ENCODE measurements at places on chromosomes 5 and 9.

DNA sequence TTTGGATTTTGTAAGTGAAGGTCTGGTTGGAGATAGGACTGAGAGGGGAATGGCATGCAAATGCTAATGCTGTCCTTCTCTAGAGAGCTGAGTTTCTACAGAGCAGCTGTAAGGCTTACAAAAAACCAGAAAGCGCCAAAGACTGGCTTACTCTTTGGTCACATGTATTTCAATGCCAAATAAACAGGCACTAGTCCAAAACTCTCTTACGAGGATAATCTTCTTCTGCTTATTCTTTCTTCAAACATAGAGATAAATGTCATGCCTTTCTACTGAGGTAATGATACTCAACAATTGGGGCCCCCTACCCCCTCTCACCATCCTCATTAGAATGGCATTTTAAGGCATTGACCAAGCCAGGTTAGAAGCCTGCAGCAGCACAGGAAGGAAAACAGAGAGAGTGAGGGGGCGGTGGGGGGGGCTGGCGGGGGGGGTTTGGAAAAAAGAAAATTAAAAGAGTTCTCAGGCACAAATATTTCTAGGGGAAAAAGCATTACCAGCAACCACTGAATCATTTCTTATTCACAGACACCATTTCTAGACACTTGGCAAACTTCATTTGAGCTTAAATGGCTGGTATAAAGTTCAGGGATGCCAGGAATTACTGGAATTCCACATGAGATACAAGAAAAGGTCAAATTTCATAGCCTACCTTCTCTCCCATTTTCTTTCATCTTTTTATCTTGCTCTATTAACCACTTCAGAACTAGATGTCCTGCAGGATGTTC is 34.0 kb downstream of the PUM3 start:
- peak; percentile 41 for DNase-seq

DNA sequence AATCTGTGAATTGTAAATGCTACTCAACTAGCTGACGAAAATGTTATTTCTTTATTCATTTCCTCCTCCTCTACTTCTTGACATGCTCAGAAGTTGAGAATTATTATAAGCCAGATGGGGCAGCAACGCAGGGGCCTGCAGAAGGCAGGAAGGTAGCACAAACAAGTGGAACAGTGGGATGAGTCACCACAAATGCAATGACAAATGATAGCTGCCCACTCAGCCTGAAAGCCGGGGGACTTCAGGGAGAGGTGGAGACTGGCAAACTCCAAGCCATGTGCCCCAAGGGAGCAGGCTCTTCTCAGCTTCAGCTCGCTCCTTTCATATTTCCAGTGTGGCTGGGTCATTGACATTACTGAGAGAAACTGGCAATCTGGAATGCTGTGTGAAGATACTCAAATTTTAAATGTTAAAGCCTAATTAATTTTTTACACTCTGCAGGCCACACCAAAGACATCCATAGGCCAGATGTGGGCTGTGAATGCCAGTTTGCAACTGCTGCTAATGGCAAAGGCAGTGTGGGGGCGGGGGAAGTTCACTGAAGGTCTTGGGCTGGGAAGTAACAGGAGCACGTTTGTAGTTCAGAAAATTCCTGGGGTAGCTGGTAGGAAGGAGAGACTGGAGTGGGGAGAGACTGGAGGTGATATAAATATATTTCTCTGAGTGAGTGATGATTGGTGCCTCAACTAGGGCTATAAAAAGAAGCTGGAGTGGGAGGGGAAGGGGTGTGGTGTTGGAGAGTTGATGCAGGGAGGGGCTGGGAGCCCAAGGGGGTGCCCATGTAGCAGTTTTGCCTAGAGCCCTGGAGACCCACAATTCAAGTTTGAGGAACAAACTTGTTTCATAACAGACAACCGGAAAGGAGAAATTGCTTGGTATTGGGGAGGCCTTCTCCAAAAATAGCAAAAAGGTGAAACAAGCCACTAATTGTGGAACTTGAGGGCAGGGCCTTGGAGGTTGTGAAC is 20.8 kb upstream of the ADRB2 start:
- peak; percentile 79 for DNase-seq

DNA sequence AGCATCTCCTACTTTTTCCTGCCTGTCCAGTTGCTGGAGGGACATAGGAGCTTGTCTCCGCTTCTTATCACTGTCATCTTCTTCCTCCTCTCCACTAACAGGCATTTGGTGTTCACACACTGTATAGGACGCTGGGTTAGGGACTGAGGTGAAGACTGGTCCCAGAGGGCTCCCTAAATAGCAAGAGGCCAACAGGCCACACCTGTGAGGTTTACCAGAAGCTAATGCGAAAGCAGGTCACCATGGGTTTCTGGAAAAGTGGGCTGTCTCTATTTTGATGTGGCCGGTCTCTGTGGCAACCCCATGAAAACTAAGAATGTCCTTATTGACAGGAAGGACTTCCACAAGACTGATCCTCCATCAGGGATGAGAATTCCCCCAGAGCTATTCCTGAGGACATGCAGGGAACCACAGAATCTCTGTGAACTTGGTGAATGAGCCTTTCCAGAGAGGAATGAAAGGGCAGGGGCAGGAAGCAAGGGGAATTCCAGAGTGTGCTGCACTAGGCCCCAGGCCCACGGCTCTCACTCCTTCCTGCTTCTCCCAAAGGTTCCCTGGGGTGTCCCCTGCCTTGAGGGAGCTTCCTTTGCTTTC is 61.7 kb downstream of the DAP start:
- peak; percentile 18 for DNase-seq

GRCh38 chr9:79731171-79731890 is 159.6 kb downstream of the TLE4 start:
- DNase-seq = no peak

DNA sequence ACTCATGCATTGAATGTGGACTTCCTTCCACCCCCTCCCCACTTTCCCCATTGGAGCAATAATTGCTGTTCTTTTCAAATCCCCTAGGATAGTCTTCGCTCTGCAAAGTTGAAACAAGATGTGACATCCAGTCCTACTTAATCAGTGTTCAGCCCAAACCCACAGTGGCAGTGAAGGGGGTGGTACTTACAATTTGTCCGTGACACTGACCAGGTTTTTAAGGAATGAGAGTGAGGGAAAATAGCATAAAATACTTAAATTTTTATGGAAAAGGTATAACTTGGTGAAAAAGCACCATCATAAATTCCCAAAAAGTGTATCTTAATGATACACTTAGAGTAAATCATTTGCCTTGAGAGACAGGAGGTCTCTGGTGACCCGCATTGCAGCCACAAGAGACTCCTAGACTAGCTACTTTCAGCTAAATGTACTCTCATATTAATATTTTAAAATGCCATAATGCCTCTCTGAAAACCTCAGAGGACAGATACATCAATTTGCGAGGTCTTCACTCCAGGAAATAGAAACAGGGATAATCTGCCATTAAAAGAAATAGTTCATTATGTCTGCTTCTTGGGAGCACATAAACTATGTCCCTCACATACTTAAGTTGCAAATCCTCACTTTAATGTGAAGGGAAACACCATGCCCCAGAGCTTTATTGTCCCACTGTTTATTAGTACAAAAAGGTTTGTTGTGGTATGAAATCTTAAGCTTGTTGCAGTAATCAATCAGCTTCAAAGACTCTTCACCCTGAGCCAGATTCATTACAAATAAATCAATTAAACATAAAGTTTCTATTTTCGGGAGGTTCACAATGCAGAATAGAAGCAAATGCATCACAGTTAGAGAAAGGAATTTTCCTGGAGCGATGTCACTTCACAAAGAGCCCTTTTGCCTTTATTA is 343.6 kb upstream of the ISL1 start:
- DNase-seq = no peak

GRCh38 chr5:54902791-54903473 is 82.5 kb downstream of the ESM1 start:
- peak; percentile 16 for DNase-seq

- DNase-seq = no peak
These were observed 35.2 kb downstream of the ANP32B start for GRCh38 chr9:98018347-98018746.

DNA sequence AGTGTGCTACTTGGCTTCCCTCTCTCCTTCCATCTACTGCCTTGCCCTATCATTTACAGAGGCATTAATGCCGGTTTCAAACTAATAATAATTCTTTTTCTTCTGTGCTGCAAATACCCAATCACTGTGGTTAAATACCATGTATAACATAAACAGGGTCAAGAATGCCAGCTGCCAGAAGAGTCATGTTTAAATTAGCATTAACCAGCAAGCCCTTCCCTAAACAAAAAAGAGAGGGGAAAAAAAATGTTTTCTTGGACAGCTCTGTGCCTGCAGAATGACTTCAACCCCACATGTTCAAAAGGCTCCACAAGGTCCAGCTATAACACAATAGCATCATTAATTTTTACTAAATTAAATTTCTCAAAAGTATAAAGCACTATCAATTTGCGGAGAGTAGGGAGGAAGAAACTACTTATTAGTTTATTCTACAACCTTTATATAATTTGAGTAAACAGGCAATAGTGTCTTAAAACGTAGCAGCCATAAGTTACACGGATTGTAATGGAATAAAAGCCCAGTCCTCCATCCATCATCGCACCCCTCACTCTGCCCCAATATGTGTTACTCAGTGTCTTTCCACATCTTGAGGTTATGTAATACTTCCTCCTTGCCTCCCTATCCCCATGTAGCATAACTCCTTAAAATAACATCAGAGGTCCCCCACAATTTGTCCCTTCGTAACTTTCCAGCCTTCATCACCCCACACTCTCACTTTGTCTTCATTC is 3.9 kb downstream of the LPAR1 start:
- no peak for DNase-seq

DNA sequence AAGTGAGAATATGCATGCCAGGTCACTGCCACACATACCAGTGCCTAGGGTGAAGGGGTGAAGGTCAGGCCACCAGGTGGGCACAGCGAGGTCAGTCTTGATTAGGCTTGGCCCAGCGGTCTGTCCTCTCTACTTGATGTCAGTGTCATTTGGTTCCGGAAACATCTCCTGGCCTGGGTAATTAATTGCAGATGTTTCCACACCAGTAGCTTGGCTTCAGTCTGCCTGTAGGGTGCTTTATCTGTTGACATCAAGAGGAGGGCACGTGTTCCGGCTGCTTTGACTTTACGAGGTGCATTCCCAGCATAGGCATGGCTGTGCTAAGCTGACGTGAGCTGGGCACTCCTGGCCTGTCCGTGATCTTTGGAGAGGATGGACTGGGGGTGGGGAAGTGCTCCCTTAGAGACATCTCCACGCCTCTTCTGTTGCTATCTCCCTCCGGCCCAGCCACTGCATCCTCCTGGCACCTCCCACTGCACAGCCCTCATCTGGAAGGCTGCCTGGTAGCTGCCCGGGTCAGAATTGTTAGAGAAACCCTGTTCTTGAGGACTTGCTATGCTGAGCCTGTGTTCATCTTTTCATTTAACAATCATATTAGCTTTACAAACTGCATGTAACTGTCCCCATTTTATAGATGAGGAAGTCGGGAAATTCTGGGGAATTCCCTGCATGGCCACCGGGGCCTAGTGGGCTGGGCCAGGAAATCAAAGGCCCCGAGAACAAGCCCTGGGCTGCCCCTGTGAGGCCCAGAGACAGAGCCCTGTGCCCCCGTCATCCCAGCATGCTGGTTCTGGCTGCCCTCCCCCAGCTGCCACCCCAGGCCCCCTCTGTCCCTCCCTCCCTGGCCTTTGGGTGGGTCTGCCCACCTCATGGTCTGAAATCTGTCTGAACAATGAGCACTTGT is 29.1 kb downstream of the JADE2 start:
- no peak for DNase-seq

GRCh38 chr9:86721226-86721781 is 226.0 kb downstream of the GAS1 start:
- no peak for DNase-seq

DNA sequence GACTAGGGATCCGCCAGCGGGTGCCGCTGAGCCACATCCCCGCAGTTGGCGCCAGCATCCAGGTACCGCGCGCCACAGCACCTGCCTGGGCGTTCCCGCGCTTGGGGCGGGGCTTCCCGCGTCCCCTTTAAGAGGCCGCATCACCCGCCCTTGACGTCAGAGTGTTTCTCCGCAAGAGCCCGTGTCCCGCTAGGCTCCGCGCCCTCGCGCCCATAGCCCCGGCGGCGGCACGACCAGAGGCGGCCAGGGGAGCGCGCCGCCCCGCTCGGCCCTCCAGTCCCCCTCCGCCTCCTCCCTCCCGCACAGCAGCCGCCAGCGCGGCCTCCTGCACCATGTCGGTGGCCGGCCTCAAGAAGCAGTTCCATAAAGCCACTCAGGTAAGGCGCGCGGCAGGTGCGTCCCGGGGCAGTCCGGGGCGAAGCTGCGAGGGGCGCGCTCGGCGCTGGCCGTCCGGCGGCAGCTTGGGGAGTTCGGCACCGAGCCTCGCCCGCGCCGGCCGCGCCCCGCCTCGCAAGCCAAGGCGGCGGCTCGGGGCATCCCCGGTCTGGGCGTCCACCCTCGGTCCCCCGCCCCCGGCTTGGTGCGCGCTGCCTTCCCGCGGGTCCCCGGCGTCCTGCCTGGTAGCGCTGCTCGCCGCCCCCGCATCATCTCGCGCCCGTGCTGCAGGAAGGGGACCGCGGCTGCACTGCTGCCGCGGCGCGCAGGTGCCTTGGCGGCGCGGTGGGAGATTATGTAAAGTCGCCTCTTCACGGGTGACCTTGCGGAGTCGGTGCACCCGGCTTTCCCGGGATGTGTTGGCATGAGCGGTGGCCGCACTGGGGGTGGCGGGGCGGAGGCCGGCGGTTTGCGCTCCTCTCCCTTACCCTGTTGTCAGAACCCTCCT is at the start of gene SH3GL2:
Gene SH3GL2 (plus strand): TSS at position 156 of the 883 bp plus-strand sequence.
- DNase-seq = peak; percentile 53

DNA sequence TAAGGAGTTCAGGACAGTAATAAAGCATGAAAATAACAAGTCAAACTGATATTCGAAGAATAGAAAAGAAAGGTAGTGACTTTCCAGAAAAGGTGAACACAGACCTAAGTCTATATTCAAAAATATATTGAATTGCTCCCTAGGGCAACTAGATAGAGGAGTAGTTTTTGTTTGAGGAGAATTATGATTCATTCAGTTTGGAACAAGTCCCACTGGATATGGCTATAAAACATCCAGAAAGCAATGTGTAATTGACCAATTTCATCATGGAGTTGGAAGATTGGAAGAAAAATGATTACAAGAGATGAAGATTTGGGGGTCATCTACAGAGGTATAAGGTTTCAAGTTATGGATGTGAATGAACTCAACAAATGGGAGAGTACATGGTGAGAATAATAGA is 117.5 kb upstream of the ZNF462 start:
- DNase-seq = no peak

GRCh38 chr5:122264610-122265009 is 47.4 kb upstream of the SNCAIP start:
- DNase-seq = no peak

DNA sequence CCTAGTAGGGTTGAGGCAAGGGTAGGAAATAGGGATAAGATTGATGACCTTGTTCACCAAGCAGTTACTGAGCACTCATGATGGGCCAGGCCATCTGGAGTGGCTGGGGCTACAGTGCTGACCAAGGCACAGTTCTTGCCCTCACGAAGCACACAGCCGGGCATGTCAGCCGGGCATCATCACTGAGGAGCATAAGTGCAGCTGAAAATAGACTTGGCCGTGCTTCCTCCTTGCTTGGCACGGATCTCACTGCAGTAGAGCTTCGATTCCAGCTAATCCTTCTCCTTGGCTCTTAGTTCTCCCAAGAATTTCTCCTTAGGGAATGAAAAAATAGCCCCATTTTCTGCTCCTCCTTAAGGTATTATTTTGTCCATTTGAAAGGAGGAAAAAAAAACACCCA is 116.6 kb downstream of the NMUR2 start:
- no peak for DNase-seq
